ENCODE measurements at places on chromosomes 1 and 21.
A peak's percentile ranks its signal among the peaks of the same experiment; 100 is the strongest.

DNA sequence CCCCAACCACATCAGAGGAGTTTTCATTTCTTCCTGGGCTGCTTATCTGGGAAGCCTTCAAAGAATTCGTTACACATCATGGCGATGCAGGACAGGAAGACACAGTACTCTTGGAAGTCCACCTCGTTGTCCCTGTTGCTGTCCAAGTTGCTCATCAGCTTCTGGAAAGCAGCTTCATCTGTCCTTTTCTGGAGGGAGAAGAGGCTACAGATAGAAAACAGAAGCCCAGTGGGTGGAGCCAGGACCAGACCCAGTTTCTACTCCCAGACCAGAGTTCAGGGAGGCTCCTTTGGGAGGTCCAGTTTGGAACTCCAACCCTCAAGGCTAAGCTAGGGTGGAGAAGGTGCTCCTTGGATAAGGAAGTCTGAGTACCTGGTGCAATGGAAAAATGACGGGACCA lies 1.9 kb downstream of the S100A4 start:
- no peak for DNase-seq

- DNase-seq = no peak
Observed at GRCh38 chr1:172136925-172137324, 283.6 kb upstream of the C1orf105 start.

DNA sequence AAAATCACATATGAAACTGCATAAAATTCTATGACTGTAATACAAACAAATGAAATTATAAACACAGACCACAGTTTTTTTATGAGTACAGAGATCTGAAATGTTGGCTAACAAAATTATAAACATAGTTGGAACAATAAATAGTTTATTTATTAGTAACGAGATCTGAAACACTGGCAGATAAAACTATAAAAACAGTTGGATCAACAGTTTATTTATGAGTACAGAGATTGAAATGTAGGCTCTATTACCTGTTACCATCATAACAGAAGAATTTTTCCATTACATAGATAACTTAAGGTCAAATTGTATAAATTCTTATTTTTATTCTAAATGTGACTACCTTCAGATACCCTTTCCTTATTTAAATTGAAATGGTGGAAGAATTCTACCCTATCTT lies 14.5 kb downstream of the EYA3 start:
- no peak for DNase-seq

DNA sequence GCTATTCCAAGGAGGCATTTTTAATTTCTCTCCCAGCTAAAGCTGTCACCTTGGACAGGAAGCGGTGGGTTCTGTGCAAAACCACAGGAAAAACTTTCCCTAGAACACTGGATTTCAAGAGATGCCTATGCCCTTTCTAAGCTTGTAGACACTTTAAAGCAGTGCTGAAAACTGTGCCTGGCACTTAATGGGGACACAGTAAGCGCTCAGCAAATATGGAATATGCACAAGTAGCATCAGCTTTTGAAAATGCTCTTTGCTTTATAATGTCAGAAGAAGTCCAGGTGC lies 50.9 kb upstream of the TARBP1 start:
- no peak for DNase-seq

GRCh38 chr1:114832057-114832456 lies 22.6 kb upstream of the SYCP1 start:
- DNase-seq = no peak

DNA sequence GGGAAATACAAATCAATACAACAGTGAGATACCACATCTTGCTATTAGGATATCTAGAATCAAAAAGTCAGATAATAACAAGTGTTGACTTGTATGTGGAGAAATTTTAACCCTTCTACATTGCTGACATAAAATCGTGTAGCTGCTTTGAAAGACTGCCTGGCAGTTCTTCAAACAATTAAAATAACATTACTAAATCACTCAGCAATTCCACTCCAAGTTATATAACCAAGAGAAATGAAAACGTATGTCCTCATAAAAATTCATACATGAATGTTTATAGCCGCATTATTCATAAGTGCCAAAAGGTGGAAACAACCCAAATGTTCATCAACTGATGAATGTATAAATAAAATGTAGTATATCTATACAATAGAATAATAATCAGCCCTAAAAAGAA lies 164.6 kb downstream of the RASAL2 start:
- no peak for DNase-seq

GRCh38 chr1:72662918-72663317 lies 380.6 kb upstream of the NEGR1 start:
- no peak for DNase-seq

GRCh38 chr1:153361480-153362109 lies 3.9 kb downstream of the S100A9 start:
- no peak for DNase-seq

DNA sequence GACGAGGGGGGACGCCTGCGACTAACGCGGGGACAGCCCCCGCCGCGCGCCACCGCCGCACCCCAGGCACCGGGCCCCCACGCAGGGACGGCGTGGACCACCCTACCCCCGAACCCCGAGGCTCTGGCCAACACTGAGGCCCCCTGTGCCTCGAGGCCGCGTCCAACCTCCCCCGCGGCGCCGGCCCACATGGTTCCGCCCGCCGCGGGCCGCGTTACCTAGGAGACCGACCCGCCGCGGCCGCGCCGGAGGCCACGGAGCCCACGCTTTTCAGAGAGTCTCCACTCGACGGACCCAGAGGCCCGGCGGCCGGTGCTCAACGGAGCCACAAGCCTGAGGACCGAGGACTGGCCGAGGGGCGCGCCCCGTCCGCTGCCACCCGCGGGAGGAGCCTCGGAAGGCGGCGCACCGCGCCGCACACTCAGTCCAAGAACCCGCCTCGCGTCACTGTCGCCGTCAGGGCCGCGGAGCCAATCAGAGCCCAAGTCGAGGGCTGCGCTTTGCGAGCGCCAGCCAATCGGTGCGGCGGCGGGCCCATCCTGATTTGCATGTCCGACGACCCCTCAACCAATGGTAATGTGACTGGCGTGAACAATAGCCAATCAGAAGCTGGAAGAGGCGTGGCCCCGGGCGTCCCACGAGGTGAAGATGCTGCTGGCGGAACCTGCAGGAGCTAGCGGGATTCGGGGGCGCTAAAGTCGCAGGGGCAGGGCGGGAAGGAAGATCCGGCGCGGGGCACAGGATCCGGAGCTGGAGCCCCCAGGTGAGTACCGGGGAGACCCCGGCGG lies at the start of gene NPHP4:
NPHP4 (minus strand) TSS at position 400 of the 788 bp plus-strand sequence. CDS start 6,136 bp downstream, outside the sequence.
- DNase-seq = peak; percentile 100

DNA sequence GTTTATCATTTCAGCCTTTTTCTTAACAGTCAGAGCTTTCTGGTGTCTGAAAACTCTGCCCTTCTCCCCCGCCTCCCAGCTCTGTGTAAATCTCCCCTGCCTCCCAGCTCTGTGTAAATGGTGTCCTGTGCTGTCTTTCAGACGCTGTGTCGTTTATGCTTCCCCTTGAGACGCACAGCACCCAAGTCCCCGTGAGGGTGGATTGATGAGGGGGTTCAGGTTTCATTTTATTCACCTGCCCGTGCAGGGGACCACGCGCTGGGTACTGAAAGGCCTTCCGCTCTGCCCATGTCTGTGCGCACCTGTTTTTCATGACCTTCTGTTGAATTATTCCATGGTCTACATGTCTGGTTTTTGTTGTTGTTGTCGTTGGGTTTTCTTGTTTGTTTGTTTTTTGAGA lies 108.2 kb upstream of the COL6A1 start:
- no peak for DNase-seq

- DNase-seq = no peak
Observed at GRCh38 chr1:221511797-221512196, 230.1 kb downstream of the DUSP10 start.

DNA sequence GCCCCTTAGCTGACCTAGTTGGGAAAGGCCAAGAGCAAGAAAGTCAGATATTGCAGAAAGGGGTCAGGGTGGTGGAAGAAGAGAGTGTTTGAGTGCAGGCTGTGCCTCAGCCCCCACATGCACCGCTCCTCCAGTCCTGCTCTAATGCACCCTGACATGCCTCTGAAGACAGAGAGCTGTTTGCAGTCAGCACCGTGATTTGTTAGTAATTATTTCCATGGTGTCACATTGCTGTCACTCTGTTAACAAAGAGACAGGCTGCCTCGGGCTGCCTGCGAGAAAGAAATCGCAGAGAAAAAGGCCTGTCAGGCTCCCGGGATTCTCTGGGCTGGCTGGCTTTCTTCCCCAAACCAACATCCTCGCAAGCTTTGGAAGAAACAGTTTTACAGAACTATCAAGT lies 58.3 kb downstream of the ERI3 start:
- DNase-seq = no peak

DNA sequence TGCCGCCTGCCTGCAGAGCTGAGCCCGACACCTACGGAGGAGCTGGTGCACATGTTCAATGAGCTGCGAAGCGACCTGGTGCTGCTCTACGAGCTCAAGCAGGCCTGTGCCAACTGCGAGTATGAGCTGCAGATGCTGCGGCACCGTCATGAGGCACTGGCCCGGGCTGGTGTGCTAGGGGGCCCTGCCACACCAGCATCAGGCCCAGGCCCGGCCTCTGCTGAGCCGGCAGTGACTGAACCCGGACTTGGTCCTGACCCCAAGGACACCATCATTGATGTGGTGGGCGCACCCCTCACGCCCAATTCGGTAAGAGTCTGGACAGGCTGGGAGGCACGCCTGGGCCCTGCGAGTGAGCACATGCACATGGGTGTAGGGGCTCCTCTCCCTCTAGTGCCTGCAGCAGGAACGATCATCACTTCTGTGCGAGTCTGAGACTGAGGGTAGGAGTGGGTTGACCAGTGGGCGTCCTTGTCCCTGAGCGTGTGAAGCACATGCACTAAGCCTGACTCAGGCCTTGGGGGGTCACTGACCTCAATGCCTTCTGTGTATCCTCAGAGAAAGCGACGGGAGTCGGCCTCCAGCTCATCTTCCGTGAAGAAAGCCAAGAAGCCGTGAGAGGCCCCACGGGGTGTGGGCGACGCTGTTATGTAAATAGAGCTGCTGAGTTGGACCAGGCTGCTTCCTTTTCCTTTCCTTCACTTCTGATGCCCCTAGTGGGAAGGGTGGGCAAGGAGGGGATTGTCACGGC lies 6.9 kb downstream of the DMAP1 start:
- DNase-seq = no peak

All from Jurkat, Clone E6-1 (cell line).